SK-MEL-5 (cell line): ENCODE measurements at places on chromosomes 6 and 20. TPM values are rescaled to one million over a fixed set of nuclear protein-coding genes. Genes with fewer than 3 reads are reported as not detected.
A peak's percentile ranks its signal among the peaks of the same experiment; 100 is the strongest.

GRCh38 chr6:18263418-18264218 lies 712 bp downstream of the DEK start:
- no peak for DNase-seq

NKAIN2 gene
- total RNA-seq, result 0.11 TPM in 1 of 2 replicates, not detected in the other

DNA sequence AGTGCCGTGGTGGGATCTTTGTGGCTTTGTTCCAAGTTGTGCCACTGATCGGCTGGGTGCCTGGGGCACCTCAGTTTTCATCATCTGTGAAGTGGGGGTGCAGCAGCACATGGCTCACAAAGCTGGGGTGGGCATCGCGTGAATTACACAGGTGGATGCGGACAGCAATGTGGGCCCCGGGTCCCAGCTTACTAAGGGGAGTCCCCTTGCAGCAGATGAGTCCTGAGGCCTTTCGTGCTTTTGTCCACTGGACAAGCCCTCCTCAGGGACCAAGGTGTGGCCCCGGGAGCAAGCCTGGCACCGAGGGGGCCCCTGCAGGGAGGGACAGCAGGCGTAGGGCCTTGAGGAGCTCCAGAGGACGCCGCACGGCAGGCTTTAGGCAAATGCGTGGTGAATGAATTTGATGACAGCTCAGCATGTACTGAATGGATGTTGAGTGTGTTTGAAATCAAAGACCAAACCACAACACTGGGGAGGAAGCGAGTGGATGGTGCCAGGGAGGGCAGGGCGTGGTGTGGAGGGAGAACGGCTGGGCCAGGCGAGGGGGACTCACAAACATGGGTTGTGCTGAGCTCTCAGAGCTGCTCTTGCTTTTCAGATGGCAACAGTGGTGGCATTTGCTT lies 53.2 kb downstream of the IRF4 start:
- no peak for DNase-seq

RNF217 gene
- total RNA-seq, result 11.0 and 13.0 TPM in 2 replicates

DNA sequence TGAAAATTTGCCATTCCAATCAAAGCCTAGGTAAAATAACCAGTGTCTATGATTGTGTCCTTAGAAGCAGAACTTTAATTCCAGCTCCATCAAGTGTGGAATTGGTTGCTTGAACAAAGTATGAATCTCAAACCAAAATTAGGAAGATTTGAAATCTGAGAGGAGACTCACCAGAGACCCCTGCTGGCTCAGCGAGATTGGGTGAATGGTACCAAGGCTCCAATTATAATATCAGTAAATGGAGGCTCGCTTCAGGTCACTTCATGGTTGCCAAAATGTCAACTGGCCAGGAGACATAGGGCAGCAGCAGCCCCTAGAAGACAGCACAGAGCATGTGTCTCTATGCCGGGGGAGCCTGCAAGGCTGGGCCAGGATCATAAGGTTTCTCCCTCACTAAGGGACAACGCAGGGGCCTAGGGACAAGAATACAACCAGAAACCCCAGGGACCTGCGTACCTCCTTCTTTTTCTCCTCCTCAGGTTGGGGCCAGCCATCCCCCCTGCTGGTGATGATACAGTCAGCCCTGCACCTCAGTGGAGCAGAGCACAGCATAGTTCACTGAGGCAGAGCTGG lies 14.0 kb downstream of the RBL1 start:
- peak; percentile 54 for DNase-seq

- DNase-seq, result no peak
Observed at GRCh38 chr20:40584130-40584809, 104.8 kb downstream of the MAFB start.

GRCh38 chr6:42332916-42333315 lies 115.3 kb upstream of the MRPS10 start:
- DNase-seq, result no peak

DNA sequence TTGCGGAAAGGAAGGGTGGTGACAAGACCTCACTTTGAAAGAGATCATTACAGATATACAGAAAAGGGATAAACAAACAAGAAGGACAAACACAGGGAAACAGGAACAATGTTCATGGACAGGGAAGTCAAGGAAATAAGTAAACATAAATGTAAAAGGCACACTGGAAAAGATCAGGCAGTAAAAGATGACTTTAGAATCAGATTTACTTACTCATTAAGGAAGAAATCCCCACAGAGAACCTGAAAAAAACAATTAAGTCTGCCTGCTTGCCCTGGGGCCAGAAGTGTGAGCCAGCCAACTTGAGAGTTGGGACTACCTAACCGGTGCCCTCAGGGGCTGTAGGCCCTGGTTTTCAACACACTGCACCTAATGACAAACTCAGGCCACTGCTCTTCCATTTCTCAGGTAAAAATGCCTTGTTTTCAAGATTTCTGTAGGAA lies 1.7 kb downstream of the APMAP start:
- DNase-seq, result no peak

GRCh38 chr20:32972181-32973076 lies 31.8 kb downstream of the SUN5 start:
- DNase-seq, result peak; percentile 43

GRCh38 chr6:2433711-2434110 lies 188.3 kb upstream of the GMDS start:
- DNase-seq, result no peak

GGTLC1 gene
- not detected in 2 replicates for total RNA-seq

- DNase-seq, result no peak
Observed at GRCh38 chr6:145155873-145156782, 579.2 kb downstream of the EPM2A start.
